ENCODE measurements at places on chromosomes 2 and 18.

- DNase-seq = no peak
These were observed 8.4 kb upstream of the C18orf32 start for GRCh38 chr18:49495480-49495879.

DNA sequence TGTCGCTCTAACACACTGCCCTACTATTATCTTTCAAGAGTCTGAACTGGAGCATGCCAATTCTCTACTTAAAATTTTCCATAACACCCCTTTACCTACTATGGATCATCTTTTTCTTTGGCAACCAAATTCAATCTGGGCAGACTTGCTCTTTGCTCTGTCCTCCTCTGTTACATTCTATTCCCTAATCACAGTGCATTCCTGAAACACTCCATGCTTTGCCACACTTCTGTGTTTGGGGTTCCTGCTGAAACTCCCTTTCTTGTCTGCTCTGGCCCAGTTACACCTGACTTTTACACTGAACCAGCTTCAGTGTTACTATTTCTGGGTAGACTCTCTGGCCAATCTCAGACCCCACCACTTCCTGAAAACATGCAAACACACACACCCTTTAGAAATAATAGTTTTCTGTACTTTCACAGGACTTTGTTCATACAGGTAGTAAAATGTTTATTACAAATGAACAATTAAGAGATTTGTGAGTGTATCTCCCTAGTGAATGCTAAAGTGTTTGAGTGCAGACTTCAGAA is 119.9 kb upstream of the DCC start:
- DNase-seq = no peak

- DNase-seq = no peak
These were observed 10.0 kb upstream of the LYPD6 start for GRCh38 chr2:149320362-149320761.

GRCh38 chr2:121030523-121030922 is 254.5 kb downstream of the TFCP2L1 start:
- no peak for DNase-seq

DNA sequence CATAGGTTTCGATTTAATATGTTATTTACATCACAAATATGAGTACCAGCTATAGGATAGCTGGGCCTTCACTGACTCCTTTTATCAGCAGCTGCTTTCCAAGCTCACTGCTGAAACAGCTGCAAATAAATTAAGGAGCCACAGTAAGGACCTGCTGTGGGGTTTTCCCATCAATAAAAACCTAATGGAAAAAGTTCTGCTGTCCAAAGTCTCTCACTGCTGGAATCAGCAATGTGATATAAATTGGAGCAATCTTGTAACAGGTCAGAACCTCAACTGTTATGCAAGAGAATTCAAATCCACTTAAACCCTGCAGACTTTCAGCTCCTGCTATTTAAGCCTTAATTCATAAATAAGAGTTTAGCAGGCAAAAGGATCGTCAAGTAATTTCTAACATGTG is 61.3 kb downstream of the NEB start:
- no peak for DNase-seq

Measured in NK-92 treated with Interleukin-12 subunit alpha and Interleukin-12 subunit beta, amount 100 ng/mL, for 24 hours (cell line).